ENCODE measurements at places on chromosomes 12 and 14.

- DNase-seq = no peak
Observed at GRCh38 chr12:76041406-76041805, 9.8 kb upstream of the PHLDA1 start.

DNA sequence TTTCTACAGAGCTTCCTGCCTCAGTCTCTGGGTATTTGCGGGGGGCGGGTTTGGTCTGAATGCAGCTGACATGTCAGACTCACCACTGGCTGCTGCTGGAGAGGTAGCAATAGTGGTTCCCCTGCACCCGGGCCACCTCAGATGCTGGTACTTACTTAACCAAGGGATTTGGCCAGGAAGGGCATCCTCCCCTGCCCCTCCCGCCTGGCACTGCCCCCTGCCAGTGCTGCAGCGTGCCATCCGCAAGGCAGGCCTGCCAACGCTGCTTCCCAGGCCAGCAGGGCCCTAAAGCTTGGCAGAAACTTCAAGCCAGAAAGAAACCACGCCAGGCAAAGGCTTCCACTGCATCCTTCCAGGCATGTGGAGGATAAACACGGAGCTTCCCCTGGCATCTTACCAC, 22.1 kb downstream of the RAB35 start:
- no peak for DNase-seq

- no peak for DNase-seq
Observed at GRCh38 chr12:116418551-116418950, 140.6 kb upstream of the MAP1LC3B2 start.

GRCh38 chr12:23767834-23768233, 181.6 kb downstream of the SOX5 start:
- DNase-seq = no peak

GRCh38 chr14:100056964-100057795, 8.0 kb upstream of the EVL start:
- DNase-seq = peak; percentile 64

- peak; percentile 25 for DNase-seq
Observed at GRCh38 chr14:61051051-61051450, 70.0 kb downstream of the SLC38A6 start.

- DNase-seq = no peak
Observed at GRCh38 chr14:27390155-27390554, 792.3 kb upstream of the NOVA1 start.

DNA sequence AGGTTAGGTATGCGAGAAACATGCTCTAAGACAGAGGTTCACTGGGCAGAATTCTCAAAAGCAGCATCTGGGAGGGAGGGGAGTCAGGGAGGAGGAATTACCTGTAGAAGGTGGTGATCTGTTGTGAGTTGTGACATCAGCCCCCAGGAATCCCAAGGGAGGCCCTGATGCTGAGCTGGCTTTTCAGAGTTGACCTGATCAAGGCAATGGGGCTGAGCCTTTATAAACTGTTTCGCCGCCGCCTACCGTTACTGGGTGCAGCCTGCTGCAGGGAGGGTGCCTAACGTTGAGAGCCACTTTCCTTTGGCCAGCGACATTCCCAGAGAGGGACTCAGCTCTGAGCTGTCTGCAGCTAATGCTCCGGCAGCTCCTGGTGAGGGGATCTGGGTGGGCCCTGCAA, 257.9 kb upstream of the TMEM132C start:
- DNase-seq = no peak

GRCh38 chr12:46109343-46110222, 119.2 kb upstream of the SCAF11 start:
- DNase-seq = no peak

GRCh38 chr12:12032260-12032791, 38.4 kb upstream of the BCL2L14 start:
- DNase-seq = no peak

- no peak for DNase-seq
Observed at GRCh38 chr14:34334329-34334728, 127.7 kb downstream of the SPTSSA start.

GRCh38 chr12:47819896-47820630, at the start of gene HDAC7:
HDAC7 (minus strand) TSS chr12:47819903; CDS start chr12:47819785, 118 bp downstream.
- DNase-seq = peak; percentile 84

DNA sequence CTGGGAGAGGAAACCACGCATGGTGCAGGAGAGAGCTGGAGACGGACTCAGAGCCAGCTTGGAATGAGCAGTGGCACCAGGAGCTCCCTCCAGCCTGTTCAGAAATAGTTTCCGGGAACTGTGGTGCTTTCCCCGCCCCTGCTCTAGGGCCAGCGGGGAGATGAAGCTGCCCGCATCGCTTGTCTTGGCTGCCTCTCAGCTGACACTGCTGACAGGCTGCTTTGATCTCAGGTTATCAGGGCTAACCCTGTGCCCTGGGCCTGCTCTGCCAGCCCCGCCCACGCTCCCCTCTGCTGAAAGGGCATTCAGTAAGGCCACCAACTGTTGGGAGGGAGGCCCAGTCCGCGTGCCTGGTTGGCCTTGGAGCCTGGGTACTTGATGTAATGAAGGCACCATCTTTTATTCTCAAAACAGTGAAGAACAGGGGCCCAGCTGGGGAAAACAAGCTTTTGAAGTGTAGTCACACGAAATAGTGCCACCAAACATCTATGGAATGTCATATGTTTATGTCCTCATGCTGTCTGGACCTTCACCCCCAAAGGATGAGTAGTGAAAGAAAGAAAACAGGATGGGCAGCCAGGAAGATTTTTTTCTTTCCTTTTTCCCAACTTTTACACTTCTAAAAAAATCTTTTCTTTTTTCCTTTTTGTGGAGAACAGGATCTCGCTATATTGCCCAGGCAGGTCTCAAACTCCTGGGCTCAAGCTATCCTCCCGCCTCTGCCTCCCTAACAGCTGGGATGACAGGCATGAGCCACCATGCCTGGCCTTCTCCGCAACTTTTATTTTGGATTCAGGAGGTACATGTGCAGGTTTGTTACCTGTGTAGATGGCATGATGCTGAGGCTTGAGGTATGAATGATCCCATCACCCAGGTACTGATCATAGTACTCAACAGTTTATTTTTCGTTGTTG, 115.9 kb upstream of the TBX3 start:
- DNase-seq = peak; percentile 1

DNA sequence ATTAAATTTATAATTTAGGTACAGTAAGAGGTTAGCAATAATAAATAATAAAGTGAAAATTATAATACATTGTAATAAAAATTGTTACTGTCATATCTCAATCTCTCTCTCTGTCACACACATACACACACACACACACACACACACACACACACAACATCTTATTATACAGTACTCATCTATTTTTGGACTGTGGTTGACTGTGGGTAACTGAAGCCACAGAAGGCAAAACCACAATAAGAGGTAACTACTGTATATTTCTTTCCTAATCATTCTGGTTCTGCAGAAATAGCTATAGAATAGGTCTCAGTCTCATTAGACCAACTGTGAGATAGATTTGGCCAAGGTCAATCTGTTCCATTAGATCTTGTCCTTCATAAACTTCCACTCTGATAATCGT, 33.1 kb upstream of the PTPRO start:
- DNase-seq = no peak

- DNase-seq = no peak
Observed at GRCh38 chr12:95201056-95201670, 16.1 kb downstream of the FGD6 start.

GRCh38 chr14:44804391-44804790, 157.4 kb downstream of the KLHL28 start:
- DNase-seq = no peak

DNA sequence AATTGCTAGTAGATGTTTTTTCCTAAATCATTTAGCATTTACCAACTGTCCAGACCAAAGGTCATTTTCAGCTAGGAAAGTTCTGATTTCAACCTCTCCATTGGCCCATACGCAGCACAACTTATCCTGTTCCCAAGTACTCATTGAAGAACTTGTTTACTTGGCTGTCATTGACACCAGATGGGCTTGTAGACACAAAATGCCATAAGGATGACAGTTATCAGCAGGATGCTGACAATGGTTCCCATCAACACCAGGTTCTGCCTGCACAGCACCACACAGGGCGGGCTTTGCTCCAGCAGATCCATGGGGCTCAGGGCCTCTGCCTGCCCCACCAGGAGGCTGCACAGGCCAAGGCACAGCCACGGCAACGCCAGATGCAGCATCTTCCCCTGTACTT, 36.5 kb upstream of the TMPRSS12 start:
- DNase-seq = no peak

GRCh38 chr12:56565510-56566101, 44.0 kb downstream of the RBMS2 start:
- DNase-seq = peak; percentile 59

- DNase-seq = no peak
Observed at GRCh38 chr14:99602054-99602787, 1.8 kb downstream of the CCDC85C start.

DNA sequence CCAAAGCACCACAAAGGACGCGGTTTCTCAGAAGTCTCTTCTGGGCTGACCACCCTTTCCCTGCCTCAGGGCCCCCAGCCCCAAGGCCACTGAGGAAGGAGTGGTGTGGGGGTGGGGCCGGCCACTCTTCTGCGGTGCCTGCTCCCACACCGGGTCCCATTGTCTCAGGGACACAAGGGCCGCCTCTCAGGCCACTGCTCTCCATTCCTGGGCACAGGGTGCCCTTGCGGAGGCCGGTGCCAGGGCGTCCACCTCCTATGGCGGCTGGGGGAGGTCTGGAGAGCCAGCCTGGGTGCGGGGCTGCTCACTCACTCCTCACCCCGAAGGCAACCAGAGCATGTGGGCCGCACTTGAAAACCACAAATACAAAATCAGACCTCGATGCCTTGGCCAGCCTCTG, 44.1 kb downstream of the PRIMA1 start:
- DNase-seq = no peak

GRCh38 chr12:100959481-100959880, 164.9 kb downstream of the ANO4 start:
- no peak for DNase-seq

DNA sequence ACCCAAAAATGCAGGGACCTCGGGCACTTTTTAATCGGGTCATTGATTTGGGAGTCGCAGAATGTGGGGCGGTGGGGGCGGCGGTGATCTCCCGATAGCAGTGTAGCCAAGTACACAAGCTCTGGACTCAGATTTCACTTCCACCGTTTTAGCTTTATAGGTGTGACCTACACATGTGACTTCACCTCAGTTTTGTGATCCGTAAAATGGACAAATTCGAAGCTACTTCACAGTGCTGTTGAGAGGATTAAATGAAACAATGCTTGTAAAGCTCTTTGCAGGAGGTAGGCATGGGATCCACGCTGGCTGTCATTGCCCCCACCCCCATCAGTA, 478 bp downstream of the RITA1 start:
- peak; percentile 57 for DNase-seq

DNA sequence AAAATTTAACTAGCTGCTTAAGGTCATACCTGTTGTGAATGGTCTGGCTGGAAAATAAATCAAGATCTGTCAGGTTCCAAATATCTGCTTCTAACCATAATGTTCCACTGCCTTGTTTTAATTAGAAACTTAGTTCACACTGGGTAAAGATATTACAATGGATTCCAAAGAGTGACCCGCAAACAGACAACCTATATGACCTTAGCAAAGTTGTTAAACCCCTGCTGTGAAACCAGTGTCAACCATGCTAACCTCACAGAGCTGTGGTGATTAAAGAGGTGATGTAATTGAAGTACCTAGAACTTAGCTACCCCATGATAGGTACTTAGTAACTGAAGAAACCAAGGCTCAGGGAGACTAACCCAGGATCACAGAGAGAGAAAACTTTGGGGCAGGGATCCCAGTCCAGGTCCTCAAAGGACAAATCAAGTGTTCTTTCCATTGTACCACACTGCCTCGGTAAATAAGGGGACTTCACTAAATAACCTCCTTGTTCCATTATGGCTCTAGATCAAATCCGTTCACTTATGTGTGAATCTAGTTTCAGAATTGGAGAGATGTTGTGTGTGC, 2.2 kb downstream of the GUCY2C start:
- no peak for DNase-seq

DNA sequence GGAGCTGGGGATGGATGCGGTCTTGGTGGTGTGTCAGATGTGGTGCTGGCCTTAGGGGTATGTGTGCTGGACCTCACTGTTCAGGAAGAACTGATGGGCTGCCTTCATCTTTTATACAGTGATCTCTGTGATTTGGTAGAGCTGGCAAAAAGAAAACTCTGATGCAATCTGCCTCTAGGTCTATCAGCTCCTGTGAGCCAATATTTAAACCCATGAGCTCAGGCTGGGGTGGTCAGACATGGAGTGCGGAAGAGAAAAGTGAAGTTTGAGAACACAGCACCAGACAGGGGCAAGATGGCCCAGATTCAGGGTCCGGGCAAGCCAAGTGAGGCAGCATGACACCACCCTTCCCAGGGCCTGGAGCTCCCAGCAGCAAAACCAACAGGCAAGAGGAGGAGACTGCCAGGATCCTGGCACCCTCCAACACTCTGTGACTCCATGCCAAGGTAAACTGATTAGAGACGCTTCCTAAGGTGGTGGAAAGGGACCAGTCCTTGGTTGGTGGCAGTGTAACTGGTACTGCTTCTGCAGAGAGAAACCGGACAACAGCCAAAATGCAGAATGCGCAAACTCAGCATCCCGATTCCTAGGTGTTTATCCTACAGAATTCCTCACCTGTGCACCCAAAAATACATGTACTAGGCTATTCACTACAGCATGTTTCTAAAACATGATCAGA, 82.3 kb downstream of the CHGA start:
- no peak for DNase-seq
